ENCODE measurements at places on chromosomes 16 and 17. TPM values are rescaled to one million over a fixed set of nuclear protein-coding genes. Genes with fewer than 3 reads are reported as not detected.

Gene NHERF2
- polyA plus RNA-seq, result 32.3 TPM

Gene ARSG
- 1.3 TPM for polyA plus RNA-seq

Gene GAS2L2
- 0.13 TPM for polyA plus RNA-seq

Gene BAIAP3
- 8.1 TPM for polyA plus RNA-seq

Gene CD79B
- polyA plus RNA-seq, result 1.2 TPM

Gene CTRL
- polyA plus RNA-seq, result 0.87 TPM

Gene ENO3
- 31.4 TPM for polyA plus RNA-seq

Gene C16orf46
- 0.93 TPM for polyA plus RNA-seq

Gene RAB26
- 19.1 TPM for polyA plus RNA-seq

Gene HOXB5
- polyA plus RNA-seq, result 25.7 TPM

Gene KRT32
- not detected for polyA plus RNA-seq

Gene TEKT5
- 0.09 TPM for polyA plus RNA-seq

Gene DRC3
- polyA plus RNA-seq, result 5.7 TPM

Gene SPATA32
- polyA plus RNA-seq, result 0.24 TPM

Gene ASPHD1
- 15.0 TPM for polyA plus RNA-seq

Gene NACA2
- 0.81 TPM for polyA plus RNA-seq

Gene IST1
- polyA plus RNA-seq, result 236 TPM

Gene TNK1
- polyA plus RNA-seq, result 7.4 TPM

Gene ADGRG3
- polyA plus RNA-seq, result 1.7 TPM

Gene CCL1
- polyA plus RNA-seq, result not detected

Gene KRTAP17-1
- polyA plus RNA-seq, result 0.07 TPM

Gene ADAP2
- polyA plus RNA-seq, result 4.9 TPM

Gene CTDNEP1
- 124 TPM for polyA plus RNA-seq

Gene SLFN12
- 6.4 TPM for polyA plus RNA-seq

Gene MYL4
- 5.0 TPM for polyA plus RNA-seq

Gene ADAMTS18
- polyA plus RNA-seq, result 1.9 TPM

Gene ABCA6
- 1.6 TPM for polyA plus RNA-seq

Gene DOC2B
- 7.0 TPM for polyA plus RNA-seq

Gene OR4D1
- polyA plus RNA-seq, result 0.01 TPM

Gene SMIM36
- polyA plus RNA-seq, result not detected

Gene PYDC1
- 0.19 TPM for polyA plus RNA-seq

Gene JPH3
- polyA plus RNA-seq, result 2.2 TPM

Gene P3H4
- polyA plus RNA-seq, result 15.4 TPM

Gene DPH1
- 40.4 TPM for polyA plus RNA-seq

All from large intestine (tissue), 12 donors.